ENCODE measurements at places on chromosomes 1 and 21.

GRCh38 chr1:85689775-85690404 lies 18.3 kb downstream of the ZNHIT6 start:
- no peak overlapping the region for H3K27ac ChIP-seq
- DNase-seq, result no peak
- H3K4me3 ChIP-seq, result no peak overlapping the region
- no peaks in the 10 kb centered on the region for H3K4me1 ChIP-seq
- H3K36me3 ChIP-seq, result peaks cover 13% of the 10 kb centered on the region
- H3K27me3 ChIP-seq, result no peaks in the 10 kb centered on the region

- no peak for DNase-seq
- no peak overlapping the region for H3K4me3 ChIP-seq
- H3K4me1 ChIP-seq, result peaks cover 41% of the 10 kb centered on the region
- H3K27me3 ChIP-seq, result no peaks in the 10 kb centered on the region
- peaks cover 2% of the 10 kb centered on the region for H3K36me3 ChIP-seq
Observed at GRCh38 chr1:42963378-42964043, 4.8 kb upstream of the SLC2A1 start.

GRCh38 chr1:193960499-193960898 lies 774.1 kb upstream of the B3GALT2 start:
- no peak overlapping the region for H3K27ac ChIP-seq
- no peak overlapping the region for H3K4me3 ChIP-seq
- no peak for DNase-seq
- no peaks in the 10 kb centered on the region for H3K27me3 ChIP-seq

DNA sequence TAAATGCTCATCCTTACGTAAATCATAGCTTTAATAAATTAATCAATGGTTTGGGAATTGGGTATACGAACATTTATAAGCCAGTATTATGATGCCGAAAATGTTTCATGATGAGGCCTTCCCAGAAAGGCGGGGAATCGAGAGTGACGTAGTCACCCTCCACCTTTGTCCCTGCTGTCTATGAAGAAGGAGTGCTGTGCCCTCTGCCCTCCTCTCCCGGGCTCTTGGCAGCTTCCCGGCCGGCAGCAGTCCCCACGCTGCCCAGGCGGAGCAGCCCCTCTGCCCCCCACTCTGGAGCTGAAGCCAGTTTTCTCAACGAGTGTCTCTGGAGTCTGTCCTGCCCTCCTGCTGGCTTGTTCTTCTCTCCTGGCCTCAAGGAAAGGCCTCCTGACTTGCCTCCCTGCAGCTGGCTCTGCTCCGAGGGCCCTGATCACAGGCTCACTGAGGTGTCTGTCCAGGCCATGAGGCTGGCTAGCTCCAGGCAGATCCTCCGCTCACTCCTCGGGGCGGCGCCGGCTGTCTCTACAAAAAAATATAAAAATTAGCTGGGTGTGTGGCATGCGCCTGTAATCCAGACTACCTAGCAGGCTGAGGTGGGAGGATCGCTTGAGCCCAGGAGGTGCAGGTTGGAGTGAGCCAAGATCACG lies 150.7 kb upstream of the COL6A1 start:
- no peak overlapping the region for H3K27ac ChIP-seq
- peaks cover 3% of the 10 kb centered on the region for H3K36me3 ChIP-seq
- no peak for DNase-seq

GRCh38 chr1:78797108-78797781 lies 147.6 kb downstream of the IFI44 start:
- H3K4me1 ChIP-seq, result no peaks in the 10 kb centered on the region
- no peaks in the 10 kb centered on the region for H3K27me3 ChIP-seq
- no peak for DNase-seq
- no peak overlapping the region for H3K4me3 ChIP-seq
- H3K36me3 ChIP-seq, result no peaks in the 10 kb centered on the region

All from activated T-cell treated with anti-CD3 and anti-CD28 coated beads, Interleukin-2, amount 50 U/mL, for 72 hours (primary cell).